ENCODE measurements at places on chromosomes 2 and 18.

- DNase-seq, result no peak
Observed at GRCh38 chr18:22283397-22283796, 114.0 kb downstream of the GATA6 start.

DNA sequence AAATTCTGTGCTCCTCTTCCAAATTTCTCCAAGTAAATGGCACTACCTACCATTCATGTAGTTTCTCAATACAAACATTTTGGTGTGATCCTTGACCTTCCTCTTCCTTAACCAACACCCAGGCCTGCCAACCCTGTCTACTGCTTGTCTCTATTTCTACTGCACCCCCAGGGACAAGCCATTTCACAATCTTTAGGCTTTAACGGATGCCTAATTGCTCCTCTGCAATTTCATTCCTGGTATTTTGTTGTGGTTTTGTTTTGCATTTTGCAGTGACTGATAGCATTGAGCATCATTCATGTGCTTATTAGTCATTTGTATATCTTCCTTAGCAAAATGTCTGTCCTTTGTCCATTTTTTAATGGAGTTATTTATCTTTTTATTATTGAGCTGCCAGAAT is 10.0 kb downstream of the FAP start:
- no peak for DNase-seq

DNA sequence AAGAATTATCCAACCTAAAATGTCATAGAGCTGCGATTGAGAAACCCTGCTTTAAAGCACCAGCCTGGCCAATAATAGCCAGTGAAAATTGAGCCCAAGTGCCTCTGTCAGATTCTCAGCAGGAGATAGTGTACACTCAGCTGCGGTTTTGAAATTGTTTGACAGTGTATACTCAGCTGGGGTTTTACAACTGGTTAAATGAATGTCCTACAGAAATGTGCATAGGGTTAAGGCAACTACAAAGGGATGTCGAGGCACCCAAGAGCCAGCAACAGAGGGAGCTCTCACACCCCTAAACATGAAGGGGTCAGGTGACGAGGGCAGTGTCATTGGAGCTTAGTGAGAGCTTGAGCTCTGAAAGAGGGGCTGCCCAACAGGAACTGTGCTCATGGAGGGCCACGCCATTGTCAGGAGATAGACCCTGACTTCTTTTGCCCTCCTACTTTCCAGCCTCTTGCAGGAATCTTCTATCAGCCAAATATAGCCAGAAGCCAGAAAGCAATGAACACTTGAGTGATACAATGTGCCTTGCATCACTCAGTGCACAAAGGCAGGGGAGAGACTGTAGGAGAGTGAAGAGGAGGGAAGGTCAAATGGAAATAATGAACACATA is 15.1 kb downstream of the ACTG2 start:
- DNase-seq, result peak; percentile 23

DNA sequence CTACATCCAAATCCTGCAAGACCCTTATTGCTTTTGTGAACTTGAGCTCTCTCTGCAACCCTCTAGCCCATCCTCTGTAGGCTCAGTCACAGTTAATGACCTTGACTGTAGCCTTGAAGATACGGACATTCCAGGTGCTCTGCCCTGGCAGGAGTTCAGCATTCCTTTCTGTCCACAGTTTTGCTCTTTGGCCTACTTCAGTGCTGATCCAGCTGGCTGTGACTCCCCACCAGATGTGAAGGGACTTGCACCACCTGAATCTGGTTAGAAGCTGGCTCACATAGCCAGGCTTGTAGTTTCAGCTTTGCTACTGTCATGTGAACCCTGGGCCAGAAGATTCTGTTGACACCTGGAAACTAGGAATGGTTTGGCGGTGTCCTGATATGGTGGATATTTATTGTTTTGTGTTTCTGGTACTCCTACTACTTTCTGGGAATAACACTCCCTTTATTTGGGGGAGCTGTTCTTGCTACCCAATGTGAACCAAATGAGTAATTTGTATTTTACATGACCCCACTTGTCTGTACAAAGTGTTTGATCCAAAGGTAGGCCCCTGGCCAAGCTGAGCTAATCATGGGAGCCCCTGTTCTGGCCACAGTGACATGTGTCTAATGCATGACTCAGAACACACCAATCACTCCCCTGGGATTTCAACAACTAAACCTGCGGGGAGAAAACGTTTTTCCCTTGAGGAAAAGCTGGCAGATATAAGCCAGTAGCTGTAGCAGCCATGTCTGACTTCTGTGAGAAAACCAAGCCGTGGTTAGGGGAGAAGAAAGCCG is 73.4 kb downstream of the CDCA7 start:
- no peak for DNase-seq

DNA sequence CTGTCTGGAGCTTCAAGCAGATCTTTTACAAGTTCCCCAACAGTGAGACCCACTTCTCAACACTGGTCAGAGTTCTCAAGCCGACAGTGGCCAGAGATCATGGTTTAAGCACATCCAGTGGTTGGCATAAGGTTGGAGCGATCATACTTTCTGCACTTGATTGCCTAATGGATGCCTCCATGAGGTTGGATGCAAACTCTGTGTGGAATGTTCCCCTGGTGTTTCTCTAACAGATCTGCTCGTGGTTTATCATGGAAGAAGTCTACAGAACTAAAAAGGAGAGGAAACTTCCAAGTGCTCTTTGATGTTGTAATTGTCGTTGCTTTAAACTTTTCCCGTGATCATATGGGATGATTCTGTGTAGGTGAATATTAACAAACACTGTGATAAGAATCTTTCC is 60.7 kb downstream of the SH3RF3 start:
- DNase-seq, result no peak

GRCh38 chr2:196565106-196565765 is 74.3 kb upstream of the CCDC150 start:
- DNase-seq, result no peak

DNA sequence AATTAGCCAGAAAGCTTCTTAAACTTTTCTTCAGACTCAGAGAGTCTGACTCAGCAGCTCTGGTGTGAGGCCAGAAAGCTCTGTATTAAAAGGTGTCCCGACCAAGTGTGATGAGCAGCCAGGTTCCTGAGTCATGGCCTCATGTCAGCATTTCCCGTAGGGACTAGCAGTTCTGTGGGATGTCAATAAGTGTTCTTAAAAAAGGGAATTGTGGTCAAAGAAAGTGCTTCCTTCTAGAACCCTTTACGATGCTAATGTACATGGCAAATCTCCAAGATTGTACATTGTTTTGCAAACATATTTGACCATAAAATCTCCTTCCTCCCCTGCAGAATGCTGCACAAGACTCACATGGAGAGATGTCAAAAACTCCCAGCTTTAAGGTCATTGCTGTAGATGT is 80.1 kb downstream of the PLA2R1 start:
- DNase-seq, result no peak

- no peak for DNase-seq
Observed at GRCh38 chr2:21501376-21502027, 377.7 kb downstream of the TDRD15 start.

DNA sequence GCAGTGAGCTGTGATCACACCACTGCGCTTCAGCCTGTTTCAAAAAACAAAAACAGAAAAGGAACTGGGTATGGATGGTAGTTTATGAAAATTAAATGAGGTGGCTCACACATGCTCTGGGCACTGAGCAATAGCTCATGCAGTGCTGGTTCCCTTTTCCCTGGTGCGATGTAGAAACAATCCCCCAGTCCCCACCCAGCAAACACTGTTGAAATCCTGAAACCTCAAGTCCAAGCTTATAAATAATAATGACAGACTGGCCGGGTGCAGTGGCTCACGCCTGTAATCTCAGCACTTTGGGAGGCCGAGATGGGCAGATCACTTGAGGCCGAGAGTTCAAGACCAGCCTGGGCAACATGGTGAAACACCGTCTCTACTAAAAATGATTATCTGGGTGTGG is 55.4 kb upstream of the SMAD2 start:
- DNase-seq, result no peak

- no peak for DNase-seq
Observed at GRCh38 chr18:32975163-32975436, 202.3 kb upstream of the KLHL14 start.

DNA sequence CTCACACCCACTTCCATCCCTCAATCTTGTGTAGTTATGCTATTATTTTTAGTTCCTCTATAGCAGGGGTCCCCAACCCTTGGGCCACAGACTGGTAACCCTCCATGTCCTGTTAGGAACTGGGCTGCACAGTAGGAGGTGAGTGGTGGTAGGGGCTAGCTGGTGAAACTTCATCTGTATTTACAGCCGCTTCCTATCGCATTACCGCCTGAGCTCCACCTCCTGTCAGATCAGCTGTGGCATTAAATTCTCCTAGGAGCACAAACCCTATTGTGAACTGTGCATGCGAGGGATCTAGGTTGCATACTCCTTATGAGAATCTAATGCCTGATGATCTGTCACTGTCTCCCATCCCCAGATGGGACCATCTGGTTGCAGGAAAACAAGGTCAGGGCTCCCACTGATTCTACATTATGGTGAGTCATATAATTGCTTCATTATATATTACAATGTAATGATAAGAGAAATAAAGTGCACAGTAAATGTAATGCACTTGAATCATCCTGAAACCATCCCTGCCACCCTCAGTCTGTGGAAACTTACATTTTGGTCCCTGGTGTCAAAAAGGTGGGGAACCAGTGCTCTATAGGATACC is 1.6 kb upstream of the RAB11FIP5 start:
- no peak for DNase-seq

DNA sequence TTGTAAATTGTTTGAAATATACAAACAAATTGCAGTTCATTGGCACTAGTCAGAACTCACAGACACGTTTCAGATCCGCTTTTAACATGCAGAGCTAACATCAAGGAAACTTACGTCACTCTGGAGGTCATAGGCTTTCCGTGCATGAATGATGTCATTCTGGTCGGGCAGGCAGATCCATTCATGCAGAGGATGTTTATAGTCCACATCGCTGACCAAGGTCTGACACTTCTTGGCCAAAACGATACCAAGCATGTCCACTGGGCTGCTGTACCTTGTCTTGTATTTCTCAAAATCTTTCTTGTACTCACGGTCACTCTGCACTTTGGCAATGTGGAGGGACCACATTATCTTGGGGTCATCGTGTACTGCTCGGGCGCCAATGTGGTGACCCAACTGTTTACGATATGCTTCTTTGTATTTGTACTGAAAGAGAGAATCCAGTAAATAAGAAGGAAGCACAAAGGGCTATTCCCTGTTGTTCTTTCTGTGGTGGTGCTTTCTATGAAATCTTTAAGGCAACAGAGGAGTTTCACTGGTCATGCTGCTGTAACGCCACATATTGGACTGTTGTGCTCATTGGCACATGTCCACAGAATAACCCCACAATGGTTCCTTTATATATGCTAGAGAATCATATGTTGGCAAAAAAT is 114.8 kb downstream of the NEB start:
- no peak for DNase-seq

DNA sequence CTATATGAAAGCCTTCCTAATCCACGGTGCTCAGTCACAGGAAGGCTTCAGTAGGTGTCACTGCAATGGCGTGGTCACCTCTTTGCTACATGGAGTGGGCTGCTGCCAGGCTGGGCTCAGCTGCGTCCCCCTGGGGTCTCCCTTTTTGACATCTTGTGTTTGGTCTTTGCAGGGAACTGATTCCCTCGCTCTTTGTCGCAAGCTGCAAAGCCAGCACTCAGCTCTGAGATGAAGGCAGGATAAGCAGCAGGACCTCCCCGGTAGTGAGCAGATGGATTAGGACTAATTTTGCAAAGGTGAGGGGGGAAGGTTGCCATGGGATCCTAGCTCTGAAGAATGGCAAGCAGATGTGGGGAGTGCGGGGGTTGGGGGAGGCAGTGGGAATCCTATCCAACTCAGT is 173.9 kb upstream of the ARL4C start:
- DNase-seq, result no peak

DNA sequence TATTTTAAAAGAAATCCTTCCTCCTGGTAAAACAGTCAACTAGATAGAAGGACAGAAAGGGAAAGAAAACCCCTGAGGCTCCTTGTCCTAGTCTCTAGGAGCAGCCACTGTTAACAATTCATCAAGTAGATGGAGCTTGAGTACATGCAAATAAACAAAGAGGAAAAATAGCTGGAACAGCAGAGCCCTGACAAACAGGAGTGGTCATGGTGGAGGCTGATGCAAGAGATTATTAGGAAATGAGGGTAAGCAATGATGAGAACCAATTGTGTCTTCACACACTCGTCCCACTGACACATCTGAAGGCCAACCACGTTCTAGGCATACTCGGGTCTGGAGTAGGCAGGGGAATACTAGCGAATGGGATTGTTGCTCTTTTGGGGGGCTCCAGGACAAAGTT is 9.2 kb downstream of the DLGAP1 start:
- no peak for DNase-seq

DNA sequence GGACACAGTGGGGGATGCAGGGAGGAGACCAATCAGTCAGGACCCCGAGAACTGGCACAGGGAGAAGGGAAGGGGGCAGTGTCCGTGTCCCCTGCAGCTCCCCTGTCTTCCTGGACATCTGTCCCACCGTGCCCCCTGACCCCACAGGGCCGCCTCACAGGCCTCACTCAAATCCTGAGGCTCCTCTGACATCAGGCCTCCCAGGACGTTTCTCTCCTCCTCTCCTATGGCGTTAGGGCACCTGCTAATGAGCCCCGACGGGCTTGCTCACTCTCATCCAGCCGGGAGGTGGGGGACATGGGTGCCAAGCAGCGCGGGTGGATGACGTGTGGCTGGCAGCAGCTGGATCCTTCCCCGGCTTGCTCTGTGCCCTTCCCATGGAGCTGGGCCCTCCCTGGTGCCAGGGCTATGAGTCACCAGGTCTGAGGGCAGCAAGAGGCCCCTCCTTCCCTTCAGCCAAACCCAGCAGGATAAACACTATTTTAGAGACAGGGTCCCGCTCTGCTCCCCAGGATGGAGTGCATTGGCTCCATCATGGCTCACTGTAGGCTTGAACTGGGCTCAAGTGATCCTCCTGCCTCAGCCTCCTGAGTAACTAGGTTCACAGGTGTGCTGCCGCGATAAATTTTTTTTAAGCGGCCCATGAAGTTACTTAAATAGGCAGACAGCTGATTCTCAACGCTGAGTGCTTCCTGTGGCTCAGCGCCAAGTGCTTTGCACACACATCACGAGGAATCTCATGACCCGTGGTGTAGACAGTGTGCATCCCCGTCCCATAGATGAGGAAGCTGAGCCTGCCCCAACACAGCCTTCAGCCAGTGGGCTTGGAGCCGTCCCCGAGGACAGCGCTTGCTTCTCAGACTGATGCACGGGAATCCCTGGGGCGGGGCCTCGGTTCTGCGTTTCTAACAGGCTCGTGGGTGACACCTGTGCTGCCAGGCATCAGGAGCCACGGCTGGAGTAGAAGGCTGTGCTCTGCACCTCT is 64.5 kb upstream of the HDAC4 start:
- no peak for DNase-seq

DNA sequence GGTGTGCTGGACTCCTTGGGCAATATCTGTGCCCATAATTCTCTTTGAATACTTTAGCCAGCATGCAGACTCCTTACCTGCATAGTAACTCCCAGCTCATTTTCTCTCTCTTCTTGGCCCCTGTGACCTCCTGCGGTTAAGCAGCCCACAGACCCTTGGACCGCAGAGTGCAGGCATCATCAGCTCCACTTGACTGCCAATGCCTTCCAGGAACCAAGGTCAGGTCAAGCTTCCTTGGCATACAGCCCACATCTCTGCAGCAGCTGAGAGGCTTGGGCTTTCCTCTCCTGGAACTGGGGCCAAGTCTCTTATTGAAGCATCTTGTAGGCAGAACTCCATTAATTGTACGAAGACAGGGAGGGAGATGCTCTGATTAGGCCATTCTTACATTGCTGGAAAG is 130.1 kb upstream of the PIEZO2 start:
- no peak for DNase-seq

Data from T-helper 17 cell (primary cell).